ENCODE measurements at places on chromosomes 16 and 17.

GRCh38 chr17:57910462-57911420, 44.5 kb downstream of the CUEDC1 start:
- DNase-seq, result no peak

DNA sequence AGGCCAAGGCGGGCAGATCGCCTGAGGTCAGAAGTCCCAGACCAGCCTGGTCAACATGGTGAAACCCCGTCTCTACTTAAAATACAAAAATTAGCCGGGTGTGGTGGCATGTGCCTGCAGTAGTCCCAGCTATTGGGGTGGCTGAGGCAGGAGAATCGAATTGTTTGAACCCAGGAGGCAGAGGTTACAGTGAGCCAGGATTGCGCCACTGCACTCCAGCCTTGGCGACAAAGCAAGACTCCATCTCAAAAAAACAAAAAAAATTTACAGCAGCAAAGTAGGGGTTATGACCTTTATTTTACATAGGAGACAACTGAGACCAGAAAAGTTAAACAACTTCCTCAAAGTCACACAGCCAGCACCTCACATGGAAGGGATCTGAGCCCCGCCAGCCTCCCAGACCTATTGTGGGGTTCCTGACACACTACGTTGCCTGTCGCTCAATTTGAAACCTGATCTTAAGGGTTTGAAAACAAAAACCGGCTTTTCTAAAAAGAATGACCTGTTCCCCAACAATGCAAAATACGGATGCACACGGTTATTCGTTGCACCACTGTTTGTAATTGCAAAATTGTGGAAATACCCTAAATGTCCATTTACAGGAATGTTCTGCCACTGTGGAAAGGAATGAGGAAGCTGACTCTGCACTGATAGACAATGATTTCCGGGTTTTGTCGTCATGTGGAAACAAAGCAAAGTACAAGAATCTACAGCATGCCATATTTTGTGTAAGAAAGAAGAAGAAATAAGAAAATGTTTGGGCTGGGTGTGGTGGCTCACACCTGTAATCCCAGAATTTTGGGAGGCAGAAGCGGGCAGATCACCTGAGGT, 77.2 kb downstream of the CNGB1 start:
- peak; percentile 79 for DNase-seq

GRCh38 chr17:80706463-80706867, 161.8 kb downstream of the RPTOR start:
- no peak for DNase-seq

GRCh38 chr17:75550139-75550465, 24.6 kb downstream of the LLGL2 start:
- no peak for DNase-seq

- no peak for DNase-seq
Observed at GRCh38 chr16:24671455-24671954, 57.9 kb upstream of the TNRC6A start.

DNA sequence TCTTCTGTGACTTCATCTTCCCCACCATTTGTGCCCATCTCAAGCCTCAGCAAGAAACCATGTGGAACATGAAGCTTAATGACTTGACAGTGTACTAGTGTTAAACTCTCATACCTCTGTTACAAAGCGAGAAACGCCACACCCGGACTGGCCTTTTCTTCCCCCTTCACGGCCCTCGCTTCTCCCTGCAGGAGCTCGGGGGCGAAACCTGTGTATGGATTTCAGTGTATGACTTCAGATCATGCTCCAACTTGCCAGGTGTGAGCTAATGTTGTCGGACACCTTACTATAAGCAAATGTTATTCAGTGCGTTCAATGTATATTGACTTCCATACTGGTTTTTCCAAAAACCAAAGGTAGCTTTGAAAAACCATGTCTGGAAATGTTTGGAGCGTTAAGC, 20.1 kb upstream of the SLC5A11 start:
- DNase-seq, result no peak

DNA sequence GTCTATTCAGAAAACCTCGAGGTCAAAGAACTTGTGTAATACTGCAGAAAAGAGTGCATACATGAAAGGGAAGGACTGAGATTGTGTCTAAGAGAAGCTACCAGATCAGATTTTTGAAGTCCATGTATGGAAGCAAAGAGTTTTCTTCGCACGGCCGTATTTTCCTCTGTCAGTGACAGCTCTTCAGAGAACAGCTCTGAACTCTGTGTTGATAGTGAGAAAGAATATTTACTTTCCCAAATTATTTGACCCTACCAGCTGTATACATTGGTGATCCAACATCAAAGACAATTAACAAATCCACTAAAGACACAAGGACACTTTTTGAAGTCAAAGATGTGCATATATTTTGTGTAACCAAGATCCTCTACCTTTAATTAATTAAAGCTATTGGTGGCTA, 107.8 kb upstream of the PSMD7 start:
- DNase-seq, result no peak

DNA sequence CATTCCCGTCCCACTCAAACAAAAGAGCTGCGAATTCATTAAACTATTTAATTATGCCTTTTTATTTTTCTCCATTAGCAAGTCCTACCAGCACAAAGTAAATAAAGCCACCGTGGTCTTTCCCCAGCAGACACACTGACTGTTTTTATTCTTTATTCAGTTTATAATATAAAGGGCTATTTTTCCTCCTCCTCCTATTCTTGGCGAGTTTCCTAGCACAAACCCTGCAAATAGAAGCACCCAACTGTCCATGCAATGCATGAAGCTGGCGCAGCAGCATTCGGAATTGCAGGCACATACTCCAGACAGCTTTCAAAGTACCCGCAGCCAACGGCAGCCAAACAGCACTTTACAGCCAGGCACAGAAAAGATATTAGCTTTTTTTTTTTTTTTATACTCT, 583.4 kb upstream of the PSMD7 start:
- DNase-seq, result no peak

- DNase-seq, result no peak
Observed at GRCh38 chr17:22270381-22270780, 578.1 kb downstream of the KCNJ18 start.

DNA sequence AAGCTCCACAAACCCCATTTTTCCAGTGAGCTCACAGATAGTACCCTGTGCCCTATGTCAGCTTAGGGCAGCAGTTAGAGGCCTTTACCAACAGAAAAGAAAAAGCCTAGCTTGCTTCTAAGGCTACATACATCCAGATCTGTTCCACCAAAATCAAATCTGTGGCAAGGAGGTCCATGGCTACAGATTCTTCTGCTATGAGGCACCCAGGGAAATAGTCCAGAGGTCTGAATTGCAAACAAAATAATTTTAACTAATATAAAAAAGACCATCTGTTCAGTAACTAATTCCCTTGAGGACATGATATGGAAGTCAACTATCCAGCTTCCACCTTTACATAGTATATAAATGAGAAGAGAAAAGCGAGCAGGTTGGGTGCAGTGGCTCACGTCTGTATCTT, 129.3 kb downstream of the PARN start:
- no peak for DNase-seq

DNA sequence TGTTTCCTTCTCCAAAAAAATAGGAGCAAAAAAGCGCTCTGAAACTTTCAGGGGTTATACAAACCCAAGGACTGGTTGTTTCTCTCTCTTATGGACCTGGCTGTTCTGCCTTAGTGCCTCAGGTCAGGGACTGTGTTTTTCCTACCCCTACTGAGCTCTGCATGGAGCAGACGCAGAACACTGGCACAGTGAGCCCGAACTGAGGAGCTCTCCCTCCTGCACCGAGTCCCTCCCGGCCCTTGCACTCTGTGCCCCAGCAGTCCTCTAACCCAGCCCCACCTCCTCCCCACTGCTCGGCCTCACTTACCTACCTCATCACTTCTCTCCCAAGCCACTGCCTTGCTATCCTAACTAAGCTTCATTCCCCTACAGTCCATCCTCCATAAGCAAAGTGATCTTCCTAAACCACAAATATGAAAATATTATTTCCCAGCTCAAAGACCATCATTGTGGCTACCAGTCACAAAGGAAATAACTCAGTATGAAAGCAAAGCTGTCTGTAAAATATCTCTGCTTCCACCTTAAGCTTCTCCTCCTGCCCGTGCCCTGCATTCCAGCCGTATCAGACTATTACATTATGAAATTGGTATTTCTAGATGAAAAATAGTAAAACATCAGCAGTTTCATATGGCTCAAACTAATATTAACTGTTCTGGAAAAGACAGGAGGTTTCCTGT, 13.6 kb downstream of the MEIOB start:
- DNase-seq, result no peak

DNA sequence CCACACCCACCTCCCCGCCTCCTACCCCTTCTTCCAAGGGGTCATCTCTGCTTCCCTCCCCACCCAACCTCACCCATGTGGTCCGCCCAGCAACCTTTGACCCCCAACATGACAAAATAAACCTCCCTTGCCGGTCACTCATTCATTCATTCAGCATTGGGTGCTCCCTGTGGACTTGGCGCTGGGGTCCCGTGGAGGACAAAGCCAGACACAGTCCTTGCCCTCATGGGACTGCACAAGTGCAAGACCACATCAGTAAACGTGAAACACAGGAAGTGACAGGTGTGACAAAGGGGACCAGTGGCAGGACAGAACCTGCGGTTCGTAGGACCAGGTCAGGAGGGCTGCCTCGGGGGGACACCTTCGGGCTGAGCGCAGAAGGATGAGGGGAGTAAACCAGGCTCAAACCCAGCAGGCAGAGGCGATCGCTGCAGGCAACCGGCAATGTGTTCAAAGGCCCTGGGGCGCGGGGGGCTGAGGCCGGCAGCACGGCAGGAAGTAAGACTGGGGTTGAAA, 185.4 kb downstream of the SEC14L1 start:
- no peak for DNase-seq

DNA sequence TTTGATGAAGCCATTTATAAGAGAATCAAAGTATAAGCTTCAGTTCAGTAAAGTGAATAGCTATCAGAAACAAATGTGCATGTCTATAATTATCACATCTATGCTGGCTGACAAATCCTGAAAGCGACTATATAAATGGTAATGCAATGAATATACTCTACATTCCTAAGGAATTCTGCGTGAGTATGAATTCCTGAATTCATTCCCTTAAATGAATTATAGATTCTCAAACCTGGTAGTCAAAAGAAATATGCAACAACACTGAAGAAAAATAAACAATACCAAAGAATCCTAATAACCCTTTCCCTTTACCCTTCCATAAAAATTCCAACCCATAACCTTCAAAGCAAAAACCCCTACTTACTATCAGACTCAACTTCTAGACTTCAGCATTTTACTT, 416.6 kb upstream of the PMFBP1 start:
- no peak for DNase-seq

DNA sequence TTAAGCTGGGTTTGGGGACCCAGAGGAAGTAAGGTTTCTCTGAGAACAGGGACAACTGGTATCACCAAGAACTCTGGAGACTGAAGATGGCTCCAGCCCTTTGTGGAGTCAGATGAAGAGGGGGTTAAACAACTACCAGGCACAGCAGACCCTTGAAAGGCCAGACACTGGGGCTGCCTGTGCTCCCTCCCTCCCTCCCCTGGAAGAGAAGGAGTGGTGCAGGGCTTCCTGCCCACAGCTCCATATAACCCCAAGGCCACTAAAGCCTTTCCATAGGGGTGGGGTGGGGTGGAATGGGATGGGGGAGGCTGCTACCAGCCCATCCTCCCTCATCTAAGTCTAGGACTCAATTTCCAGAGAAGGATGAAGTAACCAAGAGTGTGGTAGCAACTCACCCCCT, 66.7 kb downstream of the CCDC182 start:
- DNase-seq, result no peak

DNA sequence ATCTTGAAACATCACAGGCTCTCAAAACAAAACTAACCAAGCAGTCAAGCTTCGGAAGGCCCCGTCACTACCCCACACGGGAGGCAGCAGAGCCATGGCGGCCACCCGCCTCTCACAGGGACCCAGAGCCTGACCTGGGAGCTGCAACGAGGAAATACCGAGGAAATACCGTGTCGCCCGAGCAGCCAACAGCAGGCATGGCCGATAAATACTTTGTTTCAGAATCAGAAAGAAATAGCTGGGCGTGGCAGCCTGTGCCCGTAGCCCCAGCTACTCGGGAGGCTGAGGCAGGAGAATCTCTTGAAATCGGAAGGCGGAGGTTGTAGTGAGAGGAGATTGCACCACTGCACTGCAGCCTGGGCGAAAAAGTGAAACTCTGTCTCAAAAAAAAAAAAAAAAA, 6.9 kb downstream of the LMF1 start:
- DNase-seq, result no peak

DNA sequence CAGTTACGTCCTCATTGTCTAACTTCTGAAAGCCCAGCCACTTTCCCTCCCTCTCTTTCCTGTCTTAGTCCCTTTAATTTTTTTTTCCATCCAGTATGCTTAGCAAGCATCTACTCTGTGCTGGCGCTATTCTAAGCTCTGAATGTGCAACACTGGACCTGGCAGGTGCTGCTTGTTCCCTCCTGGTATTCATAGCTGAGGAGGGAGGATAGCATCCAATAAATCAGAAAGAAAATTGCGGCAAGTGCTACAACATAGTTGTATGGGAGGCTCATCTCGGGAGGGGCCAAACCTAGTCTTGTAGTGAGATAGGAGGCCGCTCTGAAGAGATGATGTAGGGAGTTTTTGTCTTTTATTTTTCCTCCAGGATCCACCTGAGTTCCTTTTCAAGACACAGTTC, 457.3 kb upstream of the HSBP1 start:
- no peak for DNase-seq

DNA sequence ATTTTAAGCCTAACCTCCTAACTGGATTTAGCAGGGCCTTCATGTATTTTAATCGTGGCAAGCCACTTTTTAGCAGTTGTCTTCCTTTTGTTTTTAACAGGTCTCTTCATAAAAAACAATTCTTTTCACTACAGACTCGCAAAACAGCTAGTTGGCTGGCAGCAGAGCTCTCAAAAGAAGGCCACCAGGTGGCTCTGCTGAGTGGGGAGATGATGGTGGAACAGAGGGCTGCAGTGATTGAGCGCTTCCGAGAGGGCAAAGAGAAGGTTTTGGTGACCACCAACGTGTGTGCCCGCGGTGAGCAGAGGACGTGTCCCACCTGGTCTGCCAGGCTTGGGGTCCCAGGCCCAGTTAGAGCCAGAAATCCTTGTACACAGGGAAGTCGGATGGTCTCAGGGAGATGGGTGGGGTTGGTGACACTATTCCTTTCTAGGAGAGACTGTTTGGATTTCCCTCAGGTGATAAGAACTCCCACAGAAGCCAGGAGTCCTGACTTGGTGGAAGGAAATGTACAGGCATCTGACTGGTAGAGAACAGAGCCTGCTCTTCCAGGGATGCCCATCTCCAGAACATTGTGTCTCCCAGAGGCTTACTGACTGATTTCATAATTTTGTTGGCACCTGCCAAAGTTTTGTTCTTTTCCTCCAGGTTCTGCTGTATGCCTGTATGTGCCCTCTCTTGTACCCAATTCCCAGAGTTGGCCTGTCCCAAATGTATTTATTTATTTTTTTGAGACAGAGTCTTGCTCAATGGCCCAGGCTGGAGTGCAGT, 14.9 kb upstream of the DDX19A start:
- DNase-seq, result peak; percentile 16
